Naive thymus-derived CD4-positive, alpha-beta T cell (primary cell): ENCODE measurements at places on chromosomes 7 and 10.

GRCh38 chr10:6140965-6141295 is 52.1 kb downstream of the RBM17 start:
- no peak for DNase-seq

GRCh38 chr7:101608772-101609713 is 20.1 kb downstream of the MYL10 start:
- no peak for DNase-seq

DNA sequence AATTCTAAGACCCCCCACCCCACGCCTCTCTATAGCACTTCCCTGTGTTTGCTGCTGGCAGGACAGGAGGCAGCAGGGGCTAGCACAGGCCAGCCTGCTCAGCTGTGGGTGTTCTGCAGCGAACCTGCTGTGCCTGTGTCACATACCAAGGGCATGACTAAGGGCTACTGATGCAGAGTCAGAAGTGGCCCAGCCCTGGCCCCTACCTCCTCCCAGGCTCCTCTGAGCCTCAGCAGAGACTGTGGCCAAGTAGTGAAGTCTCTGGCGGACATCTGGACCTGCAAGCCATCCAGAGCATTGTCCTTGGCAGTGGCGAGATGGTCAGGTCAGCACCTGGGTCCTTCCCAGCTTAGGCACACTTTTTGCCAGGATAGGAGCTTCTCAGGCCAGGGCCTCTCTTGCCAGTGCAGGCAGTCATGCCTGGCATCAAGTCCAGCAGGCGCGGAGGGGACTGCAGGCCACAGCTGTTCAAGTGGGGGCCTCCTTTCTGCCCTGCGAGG is 116.3 kb upstream of the RET start:
- no peak for DNase-seq

- DNase-seq: no peak
These were observed 273.0 kb downstream of the CCDC3 start for GRCh38 chr10:12728494-12728893.

- no peak for DNase-seq
These were observed 277.7 kb downstream of the ANKRD7 start for GRCh38 chr7:118502235-118502634.

DNA sequence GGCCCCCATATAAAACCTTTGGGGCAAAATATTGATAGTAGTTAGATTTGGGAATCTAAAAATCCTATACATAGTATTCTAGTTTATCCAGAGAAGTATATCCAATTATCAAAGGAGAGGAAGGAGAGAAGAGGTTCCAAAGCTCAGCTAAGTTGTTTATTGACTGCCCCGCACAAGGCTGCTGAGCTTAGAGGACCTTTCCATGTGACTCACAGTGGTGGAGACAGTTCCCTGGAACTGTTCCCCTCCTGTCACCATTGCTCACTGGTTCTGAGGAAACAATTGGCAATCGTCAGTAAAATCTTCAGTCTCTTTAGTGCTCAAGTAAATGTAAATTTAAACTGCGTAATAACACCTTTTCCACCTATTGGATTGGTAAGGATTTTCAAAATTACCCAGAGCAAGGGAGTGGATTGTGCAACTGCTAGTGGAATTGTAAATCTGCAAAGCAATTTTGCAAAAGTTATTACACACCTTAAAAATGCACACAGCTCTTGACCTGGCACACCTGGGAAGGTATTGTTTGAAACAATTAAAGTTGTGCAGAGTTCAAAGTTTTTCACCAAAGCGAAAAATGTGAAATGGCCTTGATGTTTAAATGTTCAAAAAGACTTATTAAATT is 63.1 kb downstream of the EEPD1 start:
- no peak for DNase-seq

- no peak for DNase-seq
These were observed 21.6 kb upstream of the ZNF37A start for GRCh38 chr10:38072552-38072951.

DNA sequence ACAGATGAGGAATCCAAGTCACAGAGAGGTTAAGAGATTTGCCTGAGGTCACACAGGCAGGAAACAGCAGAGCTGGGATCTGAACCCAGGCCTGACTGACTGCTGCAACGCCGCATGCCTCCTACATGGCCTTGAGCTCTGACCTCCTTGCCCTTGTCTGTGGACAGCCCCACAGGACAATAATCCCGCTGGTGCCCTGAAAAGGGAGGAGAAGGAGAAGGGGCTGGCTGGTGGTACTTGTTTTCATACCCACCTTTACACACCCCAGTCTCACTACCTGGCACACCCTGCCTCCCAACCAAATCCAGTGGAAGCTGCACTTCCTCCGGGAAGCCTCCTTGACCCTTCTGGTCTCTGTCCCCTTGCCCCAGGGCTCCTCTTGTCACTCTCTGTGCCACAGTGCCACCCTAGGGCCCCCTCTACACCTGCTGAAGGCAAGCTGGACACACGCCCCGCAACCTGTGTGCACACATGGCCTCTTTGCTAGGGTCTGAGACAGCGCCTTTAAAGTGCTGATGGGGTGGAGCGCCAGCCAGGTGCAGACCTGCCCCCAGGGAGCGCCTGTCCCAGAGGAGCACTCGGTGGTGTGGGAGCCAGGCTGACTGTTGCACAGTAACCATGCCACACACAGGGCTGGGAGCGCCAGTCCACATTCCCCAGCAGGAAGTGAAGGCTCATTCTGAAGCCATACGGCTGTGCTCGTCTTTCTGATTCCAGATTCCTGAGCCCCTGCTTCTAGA is 38.6 kb downstream of the ZCCHC24 start:
- DNase-seq: no peak
